Posterior cingulate gyrus (tissue), 11 donors: ENCODE measurements at places on chromosomes 7 and 10.

GRCh38 chr7:85773116-85773728 is 586.4 kb upstream of the SEMA3D start:
- DNase-seq: no peak

- no peak for DNase-seq
Observed at GRCh38 chr7:77960336-77960735, 161.8 kb downstream of the PHTF2 start.

DNA sequence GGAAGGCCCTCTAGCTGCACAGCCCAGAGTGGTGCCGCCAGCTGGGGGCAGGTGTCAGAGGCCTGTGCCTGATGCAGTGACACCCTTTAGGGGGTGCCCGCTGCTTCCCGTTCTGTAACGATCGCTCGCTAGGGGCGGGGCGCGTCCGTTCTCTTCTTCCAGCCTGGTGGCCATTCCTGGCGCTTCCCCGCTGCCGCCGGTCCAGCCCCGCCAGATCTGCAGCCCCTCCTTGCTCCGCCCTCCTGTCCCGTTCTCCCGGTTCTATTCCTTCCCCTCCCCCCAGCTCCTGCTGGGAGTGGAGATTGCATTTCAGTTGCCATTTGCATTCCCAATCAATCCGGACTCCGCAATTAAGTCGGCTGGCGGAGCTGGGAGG is 39.2 kb downstream of the AGAP3 start:
- DNase-seq: no peak

DNA sequence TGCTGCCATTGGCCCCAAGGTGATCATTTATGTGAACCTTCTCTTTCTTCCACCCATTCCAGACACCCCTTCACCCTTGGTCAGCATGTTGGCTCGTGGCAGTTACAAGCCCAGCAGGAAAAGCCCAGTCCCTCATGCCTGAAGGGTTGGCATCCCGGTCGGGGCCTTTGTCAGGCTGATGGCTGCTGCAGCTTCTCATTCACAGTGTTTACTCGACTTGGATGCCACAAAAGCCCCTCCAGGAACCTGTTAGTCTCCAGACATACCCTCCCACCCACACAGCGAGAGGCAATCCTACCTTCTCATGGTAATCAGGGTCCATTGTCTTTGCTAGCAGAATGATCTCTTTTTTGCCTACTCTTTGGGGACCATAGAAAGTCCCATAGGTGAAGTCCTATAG is 200.8 kb upstream of the PFKP start:
- DNase-seq: no peak

GRCh38 chr7:80851896-80852476 is 66.9 kb downstream of the SEMA3C start:
- DNase-seq: no peak
